B cell (primary cell): ENCODE measurements at places on chromosomes 3 and 15. TPM values are rescaled to one million over a fixed set of nuclear protein-coding genes. Genes with fewer than 3 reads are reported as not detected.

GRCh38 chr15:40927495-40927872 lies 1.7 kb upstream of the DLL4 start:
- peak; percentile 43 for DNase-seq

DNA sequence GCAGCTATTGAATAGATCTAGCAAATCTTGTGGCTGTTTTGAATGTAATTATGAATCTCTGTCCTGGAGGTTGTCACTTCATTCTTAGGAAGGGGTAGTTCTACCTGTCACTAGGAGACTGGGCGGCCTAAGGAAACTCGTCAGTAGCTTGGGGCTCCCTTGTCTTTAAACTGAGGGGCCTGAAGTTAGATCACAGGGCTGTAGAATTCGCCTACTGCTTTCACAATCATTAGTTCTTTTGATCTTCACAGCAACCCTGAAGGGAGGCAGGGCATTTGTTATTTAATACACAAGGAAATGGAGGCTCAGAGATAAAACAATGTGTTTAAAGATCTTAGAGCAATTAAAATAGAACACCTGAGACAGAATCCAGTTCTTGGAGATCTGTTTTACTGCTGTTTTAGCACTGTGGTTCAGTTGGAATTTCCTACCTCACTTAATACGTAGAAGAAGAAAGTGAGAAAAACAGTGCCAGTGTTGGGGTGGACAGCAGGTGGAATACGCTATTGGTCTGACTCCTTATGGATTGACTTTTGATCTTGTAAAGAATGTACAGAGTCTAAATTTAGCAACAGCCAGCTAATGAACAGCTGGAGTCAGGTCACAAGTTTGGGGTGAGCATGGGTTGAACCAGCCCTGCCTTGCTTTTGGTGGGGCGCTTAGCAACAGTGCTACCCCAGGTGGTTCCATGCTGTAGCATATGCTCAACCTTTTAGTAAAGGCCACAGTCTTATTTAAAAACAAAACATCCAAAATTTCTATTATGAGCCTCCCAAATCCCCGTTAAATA lies 71.4 kb upstream of the BHLHE40 start:
- DNase-seq: no peak

- no peak for DNase-seq
Measured at GRCh38 chr3:49173792-49174170, 2.4 kb downstream of the KLHDC8B start.

GRCh38 chr15:74868059-74868458 lies 5.1 kb downstream of the SCAMP2 start:
- DNase-seq: no peak

- DNase-seq: no peak
Measured at GRCh38 chr3:180073561-180073960, 36.8 kb upstream of the PEX5L start.

DNA sequence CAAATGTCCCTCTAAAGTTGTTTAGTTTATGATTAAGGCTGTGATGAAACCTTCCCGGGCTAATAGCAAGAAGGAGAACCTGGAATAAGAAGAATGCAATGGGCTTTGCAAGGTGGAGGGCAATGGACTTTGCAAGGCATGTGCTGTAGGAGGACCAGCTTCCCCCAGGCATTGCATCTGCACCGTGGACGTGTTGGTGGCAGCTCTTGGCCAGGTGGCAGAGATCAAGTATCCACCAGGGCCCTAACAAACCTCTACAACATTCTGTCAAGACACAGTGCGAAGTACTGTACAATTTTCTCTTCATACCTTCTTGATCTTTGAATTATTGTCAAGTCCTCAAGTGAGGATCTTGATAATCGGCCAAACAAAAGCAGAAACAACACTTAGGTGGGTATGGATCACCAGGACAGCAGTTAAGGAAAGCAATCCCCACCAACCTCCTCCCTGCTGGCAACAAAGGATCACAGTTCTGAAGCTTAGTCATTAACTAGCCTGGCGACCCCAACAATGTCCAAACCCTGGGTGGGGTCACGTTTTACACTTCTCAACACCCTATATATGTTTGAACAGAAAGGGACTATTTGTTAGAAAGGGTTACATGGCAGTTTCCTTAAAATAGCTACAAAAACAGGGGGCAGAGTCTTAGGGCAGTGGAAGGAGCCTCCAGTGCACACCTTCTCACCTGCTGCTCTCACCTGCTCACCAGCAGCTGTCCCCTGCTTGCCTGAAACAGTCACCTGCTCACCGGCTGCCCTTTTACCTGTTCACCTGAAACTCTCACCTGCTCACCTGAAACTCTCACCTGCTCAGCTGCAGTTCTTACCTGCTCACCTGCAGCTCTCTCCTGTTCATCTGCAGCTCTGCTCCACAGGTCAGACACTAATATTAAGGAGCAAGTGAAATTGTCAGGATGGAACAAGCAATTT lies 137.9 kb upstream of the LIPC start:
- no peak for DNase-seq

DNA sequence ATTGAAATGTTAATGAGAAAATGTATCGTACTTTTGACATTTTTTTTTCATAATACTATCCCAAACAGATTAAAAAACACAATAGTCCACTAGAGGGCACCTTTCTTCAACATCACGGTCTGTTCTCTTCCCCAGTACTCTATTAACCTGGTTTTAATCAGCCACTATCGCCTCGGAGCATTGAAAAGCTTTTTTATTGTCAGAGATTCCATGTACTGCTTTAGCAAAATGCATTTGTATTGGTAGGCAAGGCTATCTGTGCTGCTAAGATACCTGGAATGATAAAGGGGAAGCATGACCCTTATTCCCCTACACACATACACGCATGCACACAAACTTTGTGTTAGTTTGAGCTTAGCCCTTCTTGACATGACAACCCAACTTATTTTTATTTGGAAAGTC lies 160.1 kb upstream of the IL12A start:
- DNase-seq: peak; percentile 34

DNA sequence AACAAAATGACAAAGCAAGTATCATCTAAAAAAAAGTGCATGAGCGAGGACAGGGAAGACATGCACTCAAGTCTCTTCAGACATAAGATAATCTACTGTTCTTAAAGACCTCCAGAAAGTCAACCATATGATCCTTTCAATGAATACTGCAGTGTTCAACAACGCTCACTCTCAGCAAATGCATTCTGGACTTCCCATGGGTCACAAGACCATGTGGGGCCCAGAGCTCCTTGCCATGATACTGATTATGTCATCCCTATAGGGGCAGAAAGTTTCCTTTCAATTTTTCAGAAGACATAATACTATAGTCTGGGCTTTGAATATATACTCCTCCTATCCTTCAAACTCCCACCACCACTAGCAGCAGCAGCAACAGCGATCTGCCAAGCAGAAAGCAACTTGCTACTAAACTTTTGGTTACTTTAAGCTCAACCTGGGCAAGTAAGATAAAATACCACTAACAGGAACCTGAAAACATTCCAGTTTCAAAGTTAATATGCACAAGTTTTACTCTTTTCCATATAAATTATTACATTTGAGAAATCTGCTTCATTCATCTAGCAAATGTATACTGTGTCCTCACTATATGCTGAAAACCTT lies 143.5 kb downstream of the ADAM10 start:
- no peak for DNase-seq

- DNase-seq: no peak
Measured at GRCh38 chr15:101120473-101120872, 131.4 kb downstream of the CHSY1 start.

GRCh38 chr15:94745371-94745770 lies 514.0 kb downstream of the MCTP2 start:
- no peak for DNase-seq

DNA sequence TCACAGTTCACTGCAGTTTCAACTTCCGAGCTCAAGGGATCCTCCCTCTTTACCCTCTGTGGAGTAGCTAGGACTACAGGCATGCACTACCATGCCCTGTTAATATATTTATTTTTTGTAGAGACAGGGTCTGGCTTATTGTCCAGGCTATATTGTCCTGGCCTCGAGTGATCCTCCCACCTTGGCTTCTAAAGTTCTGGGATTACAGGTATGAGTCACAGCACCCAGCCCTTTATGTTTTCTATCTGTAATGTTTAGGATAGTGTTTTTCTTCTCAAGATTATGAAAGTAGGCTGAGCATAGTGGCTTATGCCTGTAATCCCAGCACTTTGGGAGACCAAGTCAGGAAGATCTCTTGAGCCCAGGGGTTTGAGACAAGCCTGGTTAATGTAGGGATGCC lies 11.9 kb upstream of the SCG3 start:
- DNase-seq: no peak

- DNase-seq: no peak
Measured at GRCh38 chr15:80912673-80913072, 76.9 kb downstream of the MESD start.

KIF15 gene
- total RNA-seq: 1.4 and 2.2 TPM in 2 replicates

FETUB gene
- not detected in 2 replicates for total RNA-seq

INSYN1 gene
- total RNA-seq: not detected in 2 replicates

SCN11A gene
- total RNA-seq: 0.24 and 0.25 TPM in 2 replicates
